ENCODE measurements at places on chromosomes 6 and 20. TPM values are rescaled to one million over a fixed set of nuclear protein-coding genes. Genes with fewer than 3 reads are reported as not detected.

The CTSA gene
- total RNA-seq, result 113 TPM

DNA sequence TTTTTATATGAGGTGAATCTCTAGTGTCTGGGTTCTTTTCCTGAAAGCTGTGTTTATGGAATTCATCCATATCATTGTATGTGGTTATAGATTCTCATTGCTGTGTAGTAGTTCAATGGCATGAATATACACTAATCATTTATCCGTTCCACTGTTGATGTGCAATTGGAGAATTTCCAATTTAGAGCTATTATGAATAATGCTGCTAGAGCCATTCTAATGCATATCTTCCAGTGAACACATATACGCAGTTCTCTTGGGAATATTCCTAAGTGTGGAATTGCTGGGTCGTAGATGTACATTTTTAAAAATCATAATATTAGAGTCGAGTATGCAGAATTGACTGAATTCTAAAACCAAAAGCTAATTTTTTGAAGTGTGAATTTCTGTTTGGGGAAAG lies 327.5 kb upstream of the JAG1 start:
- DNase-seq, result no peak

- no peak for DNase-seq
Observed at GRCh38 chr6:165404697-165405096, 95.3 kb upstream of the C6orf118 start.

- DNase-seq, result no peak
Observed at GRCh38 chr6:29424575-29424974, 9.8 kb downstream of the OR12D1 start.

DNA sequence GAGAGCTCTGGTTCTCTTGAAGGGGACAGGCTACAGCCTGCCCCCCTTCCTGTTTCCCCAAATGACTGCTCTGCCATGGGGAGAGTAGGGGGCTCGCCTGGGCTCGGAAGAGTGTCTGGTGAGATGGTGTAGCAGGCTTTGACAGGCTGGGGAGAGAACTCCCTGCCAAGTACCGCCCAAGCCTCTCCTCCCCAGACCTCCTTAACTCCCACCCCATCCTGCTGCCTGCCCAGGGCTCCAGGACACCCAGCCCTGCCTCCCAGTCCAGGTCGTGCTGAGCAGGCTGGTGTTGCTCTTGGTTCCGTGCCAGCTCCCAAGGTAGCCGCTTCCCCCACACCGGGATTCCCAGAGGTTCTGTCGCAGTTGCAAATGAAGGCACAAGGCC lies 9.8 kb downstream of the VEGFA start:
- peak; percentile 59 for DNase-seq

DNA sequence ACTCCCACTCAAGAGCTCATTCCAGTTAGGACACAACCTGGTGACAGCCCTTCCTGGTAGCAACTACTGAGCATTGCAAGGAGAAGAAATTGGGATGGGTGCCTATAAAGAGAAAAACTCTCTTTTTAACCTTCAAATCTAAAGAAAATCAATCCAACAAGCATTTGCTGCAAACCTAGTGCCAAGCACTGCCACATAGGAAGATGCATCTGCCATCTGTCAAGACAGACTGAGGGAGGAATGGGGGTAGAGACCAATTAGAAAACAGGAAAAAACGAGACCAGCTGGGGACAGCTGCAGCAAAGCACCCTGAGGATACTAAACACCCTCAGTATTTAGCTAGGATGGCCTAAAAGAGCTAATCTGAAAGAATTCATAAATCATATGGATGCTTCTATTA lies 27.9 kb downstream of the HLA-DMB start:
- no peak for DNase-seq

DNA sequence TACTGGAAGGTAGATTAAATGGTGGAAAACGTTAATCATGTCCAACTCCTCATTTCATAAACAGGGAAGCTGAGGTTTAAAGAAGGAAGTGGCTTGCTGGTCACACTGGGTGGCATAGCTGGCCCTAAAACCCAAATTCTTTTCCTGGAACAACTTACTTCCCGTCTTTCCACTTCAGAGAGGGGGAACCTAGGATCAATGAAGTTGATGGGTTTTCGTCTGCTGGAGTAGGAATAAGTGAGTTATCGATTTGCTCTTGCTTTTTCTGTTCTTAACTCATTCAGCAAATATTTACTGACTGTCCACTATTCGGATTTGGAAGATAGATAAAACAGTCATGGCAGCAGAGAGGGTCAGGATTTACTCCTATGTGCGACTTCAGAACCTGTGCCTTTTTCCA lies 1.2 kb upstream of the SYS1 start:
- DNase-seq, result no peak

DNA sequence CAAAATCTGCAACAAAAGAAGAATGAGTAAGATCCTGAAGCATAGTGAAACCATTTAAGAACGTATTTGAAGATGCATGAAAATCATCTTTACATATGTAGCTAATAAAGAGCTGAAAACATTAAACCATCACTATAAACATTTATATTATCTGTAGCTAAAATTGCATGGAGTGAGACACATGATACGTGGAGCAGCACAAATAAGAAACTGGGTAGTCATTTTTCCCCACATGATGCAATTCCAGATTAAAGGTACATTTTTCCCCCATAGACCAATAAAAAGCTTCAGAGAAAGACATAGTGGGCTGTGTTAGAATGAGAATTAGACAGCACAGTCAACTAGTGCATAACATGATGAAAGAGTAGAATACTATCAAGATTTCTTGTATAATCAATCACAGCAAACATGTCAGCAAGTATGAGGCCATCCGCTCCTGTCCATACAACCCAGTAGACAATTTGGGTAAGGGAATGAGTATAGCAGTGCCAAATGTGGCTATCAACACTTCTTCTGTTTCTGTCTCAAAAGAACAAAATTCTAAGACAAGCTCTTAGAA lies 67.0 kb downstream of the RSPO3 start:
- no peak for DNase-seq

GRCh38 chr6:1786455-1787453 lies 177.0 kb downstream of the FOXC1 start:
- no peak for DNase-seq

DNA sequence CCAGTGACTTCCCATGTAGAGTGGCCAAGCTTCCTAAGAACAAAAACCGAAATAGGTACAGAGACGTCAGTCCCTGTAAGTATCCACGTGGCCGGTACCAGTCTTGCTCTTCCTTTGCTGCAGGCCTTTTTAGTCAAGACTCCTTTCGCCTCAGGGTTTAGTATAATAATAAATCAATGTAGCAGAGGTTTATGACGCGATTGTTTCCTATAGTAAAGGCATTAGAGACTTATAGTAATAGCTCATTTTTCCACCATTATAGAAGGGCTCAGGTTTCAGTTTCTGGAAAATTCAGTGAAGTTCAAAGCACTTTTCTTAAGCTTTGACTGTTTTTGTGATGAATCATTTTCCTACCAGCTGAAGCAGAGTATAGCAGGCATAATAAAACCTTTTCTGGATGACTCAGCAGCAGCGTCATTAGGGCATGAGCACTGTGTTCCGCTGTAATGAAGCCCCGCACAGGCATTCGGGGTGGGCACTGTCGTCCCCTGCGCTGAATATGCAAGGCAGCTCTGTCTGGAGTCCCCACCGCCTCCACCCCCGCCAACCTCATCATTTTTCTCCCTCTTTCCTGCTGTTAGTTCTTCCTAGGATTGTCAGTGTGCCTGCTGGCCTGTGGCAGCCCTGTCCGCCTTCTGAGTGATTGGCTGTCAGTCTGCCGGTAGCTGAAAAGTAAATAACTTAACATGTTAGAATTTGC lies 51.3 kb downstream of the PTPN1 start:
- no peak for DNase-seq

DNA sequence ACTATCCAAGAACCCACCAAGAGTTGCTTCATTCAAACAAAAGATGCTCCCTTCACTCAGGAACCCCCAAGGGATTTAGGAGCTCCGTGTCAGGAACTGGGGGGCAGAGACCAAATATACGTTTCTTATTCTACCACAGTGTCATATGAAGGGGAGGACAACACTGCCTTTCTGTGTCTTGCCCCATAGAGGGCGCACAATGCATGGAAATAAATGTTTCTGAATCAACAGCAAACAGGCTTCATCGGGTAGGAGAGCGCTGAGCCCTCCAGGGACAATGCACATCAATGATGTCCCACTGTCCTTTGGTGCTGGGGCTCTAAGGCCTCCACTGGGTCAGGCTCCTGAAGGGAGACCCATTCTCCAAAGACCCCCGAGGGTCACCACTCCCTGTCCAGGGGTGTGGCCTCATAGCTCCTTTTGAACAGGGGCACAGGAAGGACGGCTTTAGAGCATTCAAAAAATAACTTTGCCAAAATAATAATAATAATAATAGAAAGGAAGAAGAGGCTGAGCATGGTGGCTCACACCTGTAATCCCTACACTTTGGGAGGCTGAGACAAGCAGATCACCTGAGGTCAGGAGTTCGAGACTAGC lies 31.1 kb downstream of the PLG start:
- DNase-seq, result no peak

GRCh38 chr20:35478804-35479472 lies 23.5 kb downstream of the CEP250 start:
- DNase-seq, result no peak

DNA sequence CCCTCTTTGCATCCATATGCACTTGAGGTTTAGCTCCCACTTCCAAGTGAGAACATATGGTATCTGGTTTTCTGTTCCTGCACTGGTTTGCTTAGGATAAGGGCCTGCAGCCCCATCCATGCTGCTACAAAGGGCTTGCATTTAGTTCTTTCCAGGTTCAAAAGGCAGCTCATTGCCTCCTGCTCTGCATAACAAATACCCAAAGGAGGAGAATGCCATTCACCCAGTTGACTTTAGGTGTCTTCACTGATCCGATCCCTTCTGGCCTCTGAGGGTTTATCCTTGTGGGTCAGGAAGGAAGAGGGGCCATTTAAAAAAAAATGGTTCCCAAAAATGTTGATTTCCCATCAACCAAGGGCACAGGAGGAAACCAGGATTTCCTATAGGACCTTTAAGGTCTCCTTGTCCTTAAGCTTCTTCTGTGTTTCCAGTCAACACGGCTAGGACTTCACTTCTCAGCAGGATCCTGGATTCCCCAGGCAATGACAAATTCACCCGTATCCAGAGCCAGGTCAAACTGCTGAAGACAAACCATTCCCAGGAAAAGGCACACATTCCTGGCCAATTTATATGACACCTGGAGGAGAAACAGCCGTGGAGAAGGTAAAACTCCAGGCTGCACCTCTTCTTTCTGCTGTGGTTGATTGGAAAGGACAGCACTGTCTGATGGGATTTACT lies 447.7 kb upstream of the CDH4 start:
- no peak for DNase-seq

- DNase-seq, result no peak
Observed at GRCh38 chr6:51528556-51528955, 558.9 kb downstream of the PKHD1 start.

The SIRPA gene
- 19.5 TPM for total RNA-seq

The BMP7 gene
- 23.2 TPM for total RNA-seq

DNA sequence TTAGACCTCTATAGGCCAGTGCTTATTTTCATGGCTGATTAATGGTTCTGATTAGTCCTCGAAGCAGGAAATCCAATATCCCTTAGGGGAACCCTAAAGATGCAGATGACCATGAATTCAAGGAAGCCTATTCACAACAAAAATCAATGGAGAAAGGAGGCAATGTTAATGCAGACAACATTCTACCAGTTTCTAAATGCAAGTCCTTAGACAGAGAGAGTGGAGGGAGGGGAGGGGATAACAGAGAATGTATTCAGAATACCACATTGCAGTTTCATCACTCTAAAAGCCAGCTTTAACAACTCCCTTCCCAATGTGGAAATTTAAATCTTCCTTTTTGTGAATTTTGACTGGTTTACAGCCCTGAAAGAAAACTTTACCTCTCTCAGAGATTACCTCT lies 87.1 kb upstream of the POU3F2 start:
- DNase-seq, result no peak

The MYBL2 gene
- 0.78 TPM for total RNA-seq

Measured in Right ventricle myocardium superior (tissue), 1 donor.